ENCODE measurements at places on chromosomes 6 and 20. TPM values are rescaled to one million over a fixed set of nuclear protein-coding genes. Genes with fewer than 3 reads are reported as not detected.

DNA sequence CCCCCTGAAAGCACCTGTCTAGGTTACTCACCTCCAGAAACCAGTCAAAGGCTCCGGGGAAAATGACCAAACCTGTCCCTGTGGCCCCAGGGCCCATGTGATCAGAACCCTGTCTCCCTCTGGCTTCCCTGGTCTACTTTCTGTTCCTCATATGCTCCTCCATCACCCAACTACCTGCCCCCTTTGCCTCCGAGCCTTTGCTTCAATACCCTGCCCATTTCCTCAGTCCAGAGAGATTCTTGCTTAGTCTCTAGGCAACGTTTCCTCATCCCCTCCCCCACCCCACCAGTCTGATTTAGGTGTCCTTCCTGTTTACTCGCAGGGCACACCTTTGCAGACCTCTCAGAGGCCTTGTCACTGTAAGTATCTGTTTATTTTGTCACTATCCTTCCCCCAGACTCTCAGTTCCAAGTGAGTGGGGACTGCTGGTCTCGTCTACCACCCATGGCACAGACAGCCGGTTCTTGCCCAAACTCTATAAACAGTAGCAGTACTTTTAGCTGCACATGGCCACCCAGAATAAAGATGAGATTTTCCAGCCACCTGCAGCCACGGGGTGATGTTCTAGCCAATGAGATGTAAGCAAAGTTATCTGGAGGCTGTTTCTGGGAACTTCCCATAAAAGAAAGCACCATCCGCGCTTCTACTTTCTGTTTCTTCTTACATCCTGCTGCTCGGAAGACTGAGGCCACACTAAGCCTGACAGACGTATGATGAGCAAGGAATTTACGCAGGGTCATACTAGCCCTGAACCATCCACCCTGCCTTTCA, 13.3 kb downstream of the ELOVL5 start:
- peaks cover 15% of the 10 kb centered on the region for H3K4me1 ChIP-seq
- H3K27me3 ChIP-seq = no peaks in the 10 kb centered on the region
- H3K36me3 ChIP-seq = peaks cover 27% of the 10 kb centered on the region
- no peak for DNase-seq

DNA sequence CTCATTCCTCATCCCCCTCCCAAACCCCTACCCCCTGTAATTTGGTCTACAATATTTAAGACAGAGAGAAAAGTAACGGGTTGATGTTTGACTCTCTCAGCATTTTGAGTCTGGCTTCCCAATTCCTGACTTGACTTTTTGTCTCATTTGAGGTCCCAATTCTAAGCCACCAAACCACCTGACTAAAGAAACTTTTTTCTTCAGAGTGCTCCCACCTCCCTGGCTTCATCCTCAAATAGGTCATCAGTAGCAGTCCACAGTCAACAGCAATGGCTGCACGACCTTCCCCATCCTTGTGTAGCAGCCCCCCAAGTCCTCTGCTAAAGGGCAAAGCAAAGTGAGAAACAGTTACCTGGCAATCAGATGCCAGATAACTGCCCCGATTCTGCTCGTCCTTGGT, 1.8 kb downstream of the PLEKHG1 start:
- peak overlapping the region; percentile 98 for H3K4me3 ChIP-seq
- no peak for DNase-seq
- H3K36me3 ChIP-seq = no peaks in the 10 kb centered on the region

GRCh38 chr6:72374857-72375256, 247.0 kb upstream of the KCNQ5 start:
- DNase-seq = no peak
- H3K27ac ChIP-seq = no peak overlapping the region

DNA sequence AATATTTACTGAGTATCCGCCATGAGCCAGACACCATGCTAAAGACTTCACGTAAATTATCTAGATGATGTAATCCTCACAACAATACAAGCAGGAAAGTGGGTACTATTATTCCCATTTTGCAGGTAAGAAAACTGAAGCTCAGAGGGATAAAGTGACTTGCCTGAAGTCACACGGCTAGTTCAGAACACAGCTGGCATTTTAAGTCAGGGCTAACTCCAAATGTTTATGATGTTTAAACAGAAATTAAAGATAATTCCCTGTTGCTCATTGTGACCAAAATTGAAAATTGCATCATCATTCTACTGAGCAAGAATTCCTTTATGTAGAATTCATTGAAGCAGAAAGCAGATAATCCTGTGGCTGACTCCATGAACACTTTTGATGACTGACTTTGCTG, 71.3 kb upstream of the STXBP5 start:
- H3K4me3 ChIP-seq = no peak overlapping the region
- no peaks in the 10 kb centered on the region for H3K27me3 ChIP-seq
- H3K27ac ChIP-seq = no peak overlapping the region
- peaks cover 3% of the 10 kb centered on the region for H3K4me1 ChIP-seq

Gene CCR6
- total RNA-seq = not detected

Gene RIPPLY2
- total RNA-seq = 1.6 TPM
